ENCODE measurements at places on chromosomes 3 and 15.

DNA sequence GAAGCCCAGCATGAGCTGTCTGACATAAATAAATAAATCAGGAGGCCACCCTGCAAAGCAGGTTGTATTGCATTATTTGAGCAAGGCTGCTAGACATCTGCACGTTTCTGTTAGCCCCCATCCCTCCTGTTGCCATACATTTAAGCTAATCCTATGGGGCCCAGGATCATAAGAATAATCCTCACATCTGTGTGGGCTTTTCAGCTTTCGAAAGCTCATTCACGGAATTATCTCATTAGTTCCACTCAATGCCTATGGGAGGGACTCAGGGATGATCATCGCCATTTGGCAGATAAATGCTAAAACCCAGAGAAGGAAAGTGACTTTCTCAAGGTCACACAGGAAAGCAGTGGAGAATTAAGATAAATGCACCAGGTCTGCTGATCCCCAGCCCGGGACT, 123.4 kb downstream of the TLE3 start:
- DNase-seq, result no peak

GRCh38 chr15:66775127-66776105, 73.4 kb downstream of the SMAD6 start:
- peak; percentile 42 for DNase-seq

GRCh38 chr3:54427941-54428871, 305.9 kb downstream of the CACNA2D3 start:
- peak; percentile 74 for DNase-seq

DNA sequence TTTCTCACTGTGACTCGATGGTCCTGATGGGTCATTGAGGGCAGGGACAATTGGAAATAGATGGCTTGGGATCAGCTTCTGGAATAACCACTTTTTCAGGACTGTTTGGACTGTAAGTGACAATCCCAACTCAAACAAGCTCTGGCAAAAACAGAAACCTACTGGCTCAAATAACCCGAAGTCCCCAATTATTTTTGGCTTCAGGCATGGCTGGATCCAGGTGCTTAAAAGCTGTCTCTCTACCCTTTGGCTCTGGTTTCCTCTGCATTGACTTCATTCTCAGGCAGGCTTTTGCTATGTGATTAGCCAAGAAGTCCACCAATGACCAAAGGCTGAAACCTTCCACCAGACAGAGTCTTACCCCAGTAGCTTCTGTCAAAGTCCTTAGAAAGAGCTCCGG, 92.9 kb upstream of the PRR23E start:
- no peak for DNase-seq

- DNase-seq, result no peak
Observed at GRCh38 chr15:101115393-101115785, 136.5 kb downstream of the CHSY1 start.

DNA sequence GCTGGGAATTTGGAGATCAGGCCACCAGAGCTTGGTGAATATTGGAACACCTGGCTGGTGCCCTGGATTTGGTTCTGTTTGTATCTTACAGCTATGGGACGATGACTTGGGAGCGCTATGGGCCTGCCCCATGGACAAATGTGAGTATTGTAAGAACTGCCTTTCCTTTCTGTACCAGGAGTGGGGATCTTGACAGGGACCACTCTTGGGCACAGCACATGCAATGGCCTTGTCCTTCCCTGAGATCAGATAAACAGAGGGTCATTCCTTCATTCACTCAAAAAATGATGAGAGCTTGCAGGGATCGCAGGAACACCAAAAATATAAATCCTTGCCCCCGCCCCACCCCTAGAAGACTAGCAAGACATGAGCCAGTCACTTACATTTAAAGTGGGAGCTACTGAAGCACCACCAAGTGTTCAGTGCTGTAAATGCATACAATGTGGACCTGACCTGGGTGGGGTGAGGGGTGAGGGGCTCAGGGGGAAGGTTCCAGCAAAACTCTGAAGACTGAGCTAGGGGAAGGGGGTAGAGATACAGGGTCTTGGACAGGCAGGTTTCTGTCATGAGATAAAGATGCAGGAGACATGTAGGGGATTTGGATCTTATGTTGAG, 2.7 kb upstream of the CRELD1 start:
- DNase-seq, result no peak

- no peak for DNase-seq
Observed at GRCh38 chr3:183518491-183519251, 36.8 kb downstream of the KLHL6 start.

DNA sequence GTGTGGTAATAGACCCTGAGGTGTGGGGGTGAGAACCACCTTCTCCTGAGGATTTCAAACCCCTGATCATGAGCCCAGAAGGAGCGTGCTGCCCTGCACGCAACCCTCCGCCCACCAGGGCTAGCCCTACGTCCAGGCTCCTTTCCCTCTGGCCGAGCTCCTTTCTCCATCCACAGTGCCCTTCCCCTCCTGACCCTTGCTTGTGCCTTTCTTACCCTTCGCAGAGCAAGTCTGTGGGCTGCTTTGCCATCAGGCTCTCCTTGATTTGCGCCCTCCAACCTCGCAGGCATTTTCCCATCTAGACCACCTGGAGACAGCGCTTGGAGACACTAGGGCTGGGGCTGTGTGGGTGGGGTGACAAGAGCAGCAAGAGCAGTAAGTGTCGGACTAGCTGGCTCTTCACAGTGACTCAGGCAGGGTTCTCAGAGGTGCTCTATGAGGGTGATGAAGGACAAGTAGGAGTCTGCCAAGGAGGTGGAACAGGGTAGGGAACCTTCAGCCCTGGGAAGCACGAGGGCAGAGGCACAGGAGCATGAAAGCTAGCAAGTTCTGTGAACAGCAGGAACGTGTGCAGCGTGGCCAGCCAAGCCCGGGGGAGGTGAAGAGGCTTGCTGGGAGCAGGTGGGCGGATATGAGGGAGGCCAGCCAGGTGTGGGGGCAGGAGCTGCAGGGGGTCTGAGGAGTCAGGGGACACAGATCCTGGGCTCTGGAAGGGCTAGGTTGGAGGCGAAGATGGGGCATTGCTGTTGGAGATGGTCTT, 2.5 kb upstream of the SLC38A3 start:
- peak; percentile 8 for DNase-seq

- no peak for DNase-seq
Observed at GRCh38 chr15:48458876-48459275, 127.6 kb downstream of the DUT start.

GRCh38 chr3:33699275-33699674, 18.8 kb downstream of the CLASP2 start:
- DNase-seq, result no peak

DNA sequence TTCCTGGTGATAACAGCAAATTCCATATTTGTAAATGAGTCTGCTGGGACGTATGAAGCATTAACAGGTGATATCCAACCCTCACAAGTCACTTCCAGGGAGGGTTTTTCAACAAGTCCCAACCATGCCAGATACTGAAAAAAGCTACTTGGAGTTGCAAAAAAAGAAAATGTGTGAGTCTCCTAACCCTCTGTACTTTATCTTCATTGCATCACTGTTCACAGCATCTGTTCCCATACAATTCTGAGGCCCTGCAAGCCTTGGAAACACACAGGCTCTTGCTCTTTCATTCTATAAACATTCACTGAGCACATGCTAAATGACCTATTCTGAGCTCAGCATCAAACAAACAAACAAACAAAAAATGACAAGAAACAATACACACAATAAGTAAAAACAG, 120.8 kb downstream of the RFTN1 start:
- DNase-seq, result no peak

DNA sequence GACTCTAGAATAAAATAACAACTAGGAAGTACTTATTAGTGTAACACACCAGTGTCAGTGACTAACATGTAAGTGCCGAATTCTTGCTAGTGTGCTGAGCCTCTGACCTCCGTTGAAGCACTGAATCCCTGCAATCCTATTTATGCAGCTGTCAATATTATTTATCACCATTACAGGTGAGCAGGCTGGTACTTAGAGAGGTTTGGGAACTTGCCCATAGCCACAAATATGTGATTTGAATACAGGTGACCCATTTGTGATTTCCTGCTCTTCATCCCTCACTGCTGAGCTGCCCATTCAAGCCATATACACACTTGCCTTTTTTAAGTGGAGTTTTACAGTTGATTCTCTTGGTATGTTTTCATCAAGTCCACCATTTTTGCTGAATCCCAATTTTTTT, 12.2 kb downstream of the EIF4E3 start:
- peak; percentile 53 for DNase-seq

DNA sequence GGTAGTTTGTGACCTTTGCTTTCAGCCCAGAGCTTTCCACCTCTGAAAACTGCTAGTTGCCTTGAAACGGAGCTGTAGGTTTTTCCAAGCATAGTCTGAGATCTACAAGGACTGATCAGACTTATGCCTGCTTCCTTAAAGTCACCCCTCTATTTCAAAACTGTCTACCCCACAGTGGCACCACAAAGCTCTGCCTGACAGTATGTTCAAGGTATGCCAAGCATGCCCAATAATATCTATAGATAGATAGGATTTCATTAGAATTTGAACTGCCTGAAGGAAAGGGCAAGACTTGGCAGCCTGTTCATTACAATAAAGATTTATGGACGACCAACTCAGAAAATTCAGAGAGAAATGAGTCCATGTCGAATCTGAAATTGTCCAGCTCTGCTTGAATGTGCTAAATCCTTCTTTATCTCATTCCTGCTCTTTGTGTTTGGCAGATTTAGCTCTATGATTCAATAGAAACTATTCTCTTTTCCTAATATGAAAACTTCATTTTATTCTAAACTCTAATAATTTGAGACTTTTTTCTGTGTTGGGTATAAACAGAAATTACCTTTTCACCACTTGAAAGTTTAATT, 227.6 kb upstream of the TBC1D5 start:
- DNase-seq, result no peak

DNA sequence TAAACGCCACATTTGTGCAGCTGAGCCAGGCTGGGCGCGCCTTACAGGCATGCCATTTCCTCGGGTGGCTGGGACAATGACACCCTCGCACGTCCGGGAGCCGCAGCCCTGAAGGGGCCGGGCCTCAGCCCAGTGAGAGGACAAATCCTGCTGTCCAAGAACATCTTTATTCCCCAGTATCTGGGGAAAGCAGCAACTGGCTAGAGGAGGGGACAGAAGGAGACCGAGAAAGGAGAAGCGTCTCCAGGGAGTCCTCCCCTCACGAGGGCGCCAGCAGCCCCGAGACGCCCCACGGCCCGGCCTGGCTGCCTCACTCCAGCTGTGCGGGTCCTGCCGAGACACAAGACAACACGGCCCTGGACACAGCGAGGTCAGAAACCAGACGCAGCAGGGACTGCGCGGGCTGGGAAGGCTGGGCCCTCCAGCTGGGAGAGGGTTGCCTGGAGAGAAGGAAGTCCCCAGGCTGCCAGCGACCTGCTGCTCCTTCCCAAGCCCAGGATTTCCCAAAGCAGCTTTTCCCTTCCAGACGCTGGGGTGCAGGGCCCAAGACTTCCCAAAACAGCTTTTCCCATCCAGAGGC, 130.2 kb downstream of the CHSY1 start:
- peak; percentile 13 for DNase-seq

DNA sequence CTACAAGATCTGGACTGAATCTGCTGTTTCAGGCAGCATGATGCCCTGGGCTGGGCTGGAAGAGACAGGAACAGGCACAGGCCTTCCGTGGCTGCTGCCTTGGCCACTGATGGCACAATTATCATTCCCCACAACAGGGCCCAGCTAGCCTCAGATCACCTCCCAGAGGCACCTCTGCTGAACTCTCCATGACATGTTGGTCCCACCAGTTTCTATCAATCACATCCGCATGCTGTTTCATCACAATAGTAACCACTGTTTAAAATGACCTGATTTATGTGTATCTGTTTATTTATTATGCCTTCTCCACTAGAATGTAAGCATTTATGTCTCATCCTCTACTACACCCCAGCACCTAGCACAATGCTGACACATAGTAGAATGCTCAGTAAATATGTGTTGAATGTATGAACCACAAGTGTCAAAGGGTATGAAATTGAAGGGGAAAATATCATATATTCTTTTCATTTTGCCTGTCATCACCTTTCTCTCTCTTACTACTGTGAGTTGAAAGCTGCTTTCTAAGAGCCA, 32.7 kb upstream of the ZBTB38 start:
- DNase-seq, result no peak

- DNase-seq, result peak; percentile 27
Observed at GRCh38 chr3:61805510-61806080, 244.2 kb downstream of the PTPRG start.

GRCh38 chr15:100790786-100791265, 88.8 kb upstream of the ALDH1A3 start:
- DNase-seq, result no peak

DNA sequence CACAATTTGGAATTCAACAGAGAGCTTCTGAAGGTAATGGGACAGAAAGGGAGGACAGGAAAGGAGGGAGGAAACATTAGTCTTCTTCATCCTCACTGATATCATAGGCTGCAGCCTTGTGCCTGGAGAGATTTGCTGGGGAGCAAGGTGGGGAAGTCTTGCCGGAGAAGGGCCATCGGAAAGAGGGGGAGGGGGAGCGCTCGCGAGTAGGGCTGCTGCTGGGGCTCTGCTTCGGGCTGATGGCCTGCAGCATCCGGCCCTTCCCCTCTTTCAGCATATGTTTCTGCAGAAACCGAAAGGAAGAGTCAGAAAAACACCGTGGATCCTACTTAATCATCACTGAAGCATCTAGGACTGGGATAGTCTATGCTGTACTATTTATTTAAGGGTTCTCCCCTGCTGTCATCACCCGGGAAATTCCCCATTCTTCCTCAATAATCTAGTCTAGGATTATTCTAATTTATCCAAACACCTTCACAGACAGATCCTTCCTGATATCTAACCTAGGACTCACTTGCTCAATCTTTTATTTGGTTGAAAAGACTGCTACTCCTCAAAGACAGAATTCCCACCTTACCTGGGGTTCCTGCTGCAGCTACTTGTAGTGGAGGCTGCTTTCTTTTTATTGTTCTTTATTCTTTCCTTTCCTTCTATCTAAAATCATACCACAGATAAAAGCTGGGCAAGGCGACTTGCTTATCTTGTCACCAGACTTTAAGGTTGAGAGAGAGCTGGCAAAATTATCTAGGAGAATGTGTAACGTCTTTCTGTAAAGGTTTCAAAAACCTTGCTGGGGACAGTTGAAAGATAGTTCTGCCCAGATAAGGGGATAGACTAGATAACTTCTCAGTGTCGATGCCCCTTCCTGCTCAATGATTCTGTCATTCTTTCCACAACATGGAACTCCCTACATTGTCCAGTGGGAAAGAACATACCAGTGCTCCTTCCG, 22.6 kb downstream of the SLC51A start:
- no peak for DNase-seq

All from renal cortical epithelial cell (primary cell).